Daoy (cell line): ENCODE measurements at places on chromosomes 7 and 10. TPM values are rescaled to one million over a fixed set of nuclear protein-coding genes. Genes with fewer than 3 reads are reported as not detected.
A peak's percentile ranks its signal among the peaks of the same experiment; 100 is the strongest.

BTBD16 gene
- total RNA-seq: not detected in 2 replicates

GRCh38 chr7:5665094-5666025, 116.1 kb downstream of the RNF216 start:
- DNase-seq: peak; percentile 81

GRCh38 chr7:104005197-104005596, 15.7 kb upstream of the RELN start:
- peak; percentile 95 for DNase-seq

TRIL gene
- 0.11 and 0.15 TPM in 2 replicates for total RNA-seq

ACBD7 gene
- total RNA-seq: 8.5 and 10.2 TPM in 2 replicates

- DNase-seq: peak; percentile 10
Observed at GRCh38 chr7:31695859-31696614, 9.0 kb downstream of the PPP1R17 start.

DNA sequence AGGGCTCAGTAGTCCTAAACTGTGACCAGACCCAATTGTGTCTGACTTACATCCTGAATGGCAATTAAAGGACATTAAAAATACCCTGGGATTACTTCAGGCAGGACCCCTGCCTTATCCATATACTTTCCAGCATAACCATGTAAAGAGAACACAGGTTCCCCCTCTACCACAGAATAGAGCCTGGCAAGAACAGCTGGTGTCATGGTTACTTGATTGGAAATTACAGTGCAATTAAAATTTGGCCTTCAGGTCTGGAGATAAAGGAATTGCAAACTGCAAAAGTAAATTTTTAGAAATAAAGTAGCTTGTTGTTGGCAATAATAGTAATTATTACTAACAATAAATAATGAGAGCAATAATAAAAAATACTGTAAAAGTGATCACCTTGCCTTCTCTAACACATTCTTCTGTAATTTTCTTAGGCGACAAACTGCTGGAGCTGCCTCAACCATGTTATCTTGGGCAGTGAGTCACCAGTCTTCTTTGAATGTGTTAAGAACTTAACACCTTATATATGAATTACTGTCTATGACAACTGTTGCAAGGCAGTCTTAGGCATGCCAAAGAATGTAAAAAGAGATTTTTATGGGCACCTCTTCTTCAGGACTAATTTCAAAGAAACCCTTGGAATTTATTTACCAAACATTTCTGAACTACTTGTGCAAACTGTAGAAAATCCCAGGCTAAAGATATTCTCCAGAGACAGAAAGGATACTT, 53.7 kb downstream of the HIBADH start:
- DNase-seq: peak; percentile 47

STEAP1B gene
- 20.2 and 31.4 TPM in 2 replicates for total RNA-seq

OR6V1 gene
- not detected in 2 replicates for total RNA-seq

GRCh38 chr7:7805511-7806153, 87.2 kb upstream of the RPA3 start:
- DNase-seq: no peak

DNA sequence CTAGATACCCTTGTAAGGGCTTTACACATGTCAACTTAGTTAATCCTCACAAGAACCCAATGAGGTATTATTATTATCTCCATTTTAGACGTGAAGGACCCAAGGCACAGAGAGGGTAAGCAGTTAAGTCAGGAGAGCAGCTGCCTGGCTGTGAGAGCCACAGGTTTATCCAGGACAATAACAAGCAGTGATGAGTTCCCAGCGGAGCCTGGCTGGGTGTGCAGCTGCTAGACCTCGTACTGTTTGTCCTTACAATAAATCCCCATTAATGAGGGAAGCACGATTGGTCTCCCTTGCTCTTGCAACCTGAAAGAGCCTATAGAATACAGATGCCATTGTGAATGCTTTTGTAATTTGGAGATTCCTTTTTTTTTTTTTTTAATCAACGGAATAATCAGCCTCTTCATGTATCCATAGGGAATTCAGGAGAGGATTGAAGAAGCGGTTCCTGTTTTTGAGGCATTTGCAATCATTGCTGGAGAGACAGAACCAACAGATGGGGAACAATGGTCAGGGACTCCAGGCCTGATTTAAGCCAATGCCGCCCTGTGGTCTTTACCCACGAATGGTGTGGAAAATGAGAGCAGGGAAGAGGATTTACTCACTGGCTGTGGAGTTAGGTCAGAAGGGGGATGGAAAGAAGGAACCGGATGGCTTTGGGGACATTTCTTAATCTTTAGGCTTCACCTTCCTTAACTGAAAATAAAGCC, 12.3 kb upstream of the ASB4 start:
- DNase-seq: no peak

DNA sequence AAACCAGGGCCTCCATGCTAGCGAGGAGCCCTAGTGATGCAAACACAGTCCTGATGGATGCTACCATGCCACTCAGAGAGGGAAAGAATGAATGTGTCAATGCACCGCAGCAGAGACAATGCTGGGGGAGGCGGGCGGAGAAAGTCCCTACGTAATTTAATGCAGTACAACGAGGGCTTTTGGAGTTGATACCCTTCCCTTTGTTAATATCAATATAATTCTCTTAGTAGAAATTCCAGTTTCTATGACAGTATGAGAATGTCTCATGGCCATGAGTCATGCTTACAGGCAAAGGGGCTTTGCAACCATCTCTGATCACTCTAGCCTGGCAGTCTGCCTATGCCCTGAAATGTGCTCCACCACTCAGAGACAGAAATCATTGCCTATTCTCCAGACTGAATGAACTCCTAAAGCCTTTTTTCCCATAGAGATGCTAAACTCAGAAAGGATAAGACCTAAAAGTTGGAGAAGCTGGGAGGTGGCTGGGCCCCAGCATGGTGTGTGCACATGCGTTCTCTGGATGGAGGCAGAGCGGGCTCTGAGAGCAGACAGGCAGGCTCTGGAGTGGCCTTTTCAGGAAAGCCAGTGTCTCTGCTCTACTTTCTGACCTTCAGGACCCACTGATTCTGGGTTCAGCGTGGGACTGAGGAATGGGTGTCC, 20.3 kb upstream of the GIMAP2 start:
- DNase-seq: no peak

GRCh38 chr10:112793202-112793921, 156.7 kb upstream of the TCF7L2 start:
- peak; percentile 6 for DNase-seq

- no peak for DNase-seq
Observed at GRCh38 chr7:18740579-18740988, 245.0 kb downstream of the HDAC9 start.

DNA sequence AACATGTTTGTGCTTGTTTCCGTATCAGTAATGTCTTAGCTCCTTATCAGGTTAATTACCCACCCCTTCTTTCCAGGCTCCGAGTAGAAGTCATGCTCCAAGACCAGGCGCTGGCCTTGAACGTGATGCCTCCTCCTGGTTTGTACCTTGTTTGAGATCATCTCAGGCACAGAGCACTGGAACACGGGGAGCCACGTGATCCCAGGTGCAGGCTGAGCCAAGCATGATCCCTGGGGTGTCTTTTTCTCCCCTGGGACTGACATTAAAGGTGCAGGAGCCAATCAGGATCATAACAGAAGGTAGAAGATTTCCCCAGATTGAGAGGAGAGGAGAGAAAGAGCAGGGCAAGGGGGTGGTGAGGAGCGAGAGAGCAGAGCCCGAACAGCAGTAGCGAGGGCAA, 626.1 kb upstream of the GALNT17 start:
- DNase-seq: no peak

PRLHR gene
- total RNA-seq: not detected in 2 replicates

- DNase-seq: no peak
Observed at GRCh38 chr7:130393101-130393561, 12.8 kb downstream of the CPA1 start.

DNA sequence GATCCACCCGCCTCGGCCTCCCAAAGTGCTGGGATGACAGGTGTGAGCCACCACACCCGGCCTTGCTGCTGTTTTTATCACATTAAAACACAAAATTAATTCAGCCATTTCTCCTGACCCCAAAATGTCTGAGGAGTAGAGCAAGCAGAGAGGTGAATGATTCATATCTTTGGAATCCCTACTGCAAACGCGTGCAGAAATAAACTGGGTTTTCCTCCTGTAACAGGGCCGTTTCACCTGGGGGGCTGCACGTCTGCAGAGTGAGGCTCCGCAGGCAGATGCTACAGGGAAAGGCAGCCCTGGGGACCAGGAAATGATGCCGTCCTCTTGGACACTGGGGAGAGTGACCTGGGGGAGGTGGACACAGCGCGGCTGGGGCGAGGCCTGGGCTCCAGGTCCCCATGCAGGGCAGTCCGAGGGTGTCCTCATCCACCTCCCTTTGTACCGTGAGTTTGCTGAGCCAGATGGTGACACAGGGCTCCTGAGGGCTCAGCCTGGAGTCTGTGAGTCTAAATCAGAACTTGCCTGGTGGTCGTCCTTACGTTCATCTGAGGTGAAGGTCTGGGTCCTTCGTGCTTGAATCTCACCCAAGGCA, 41.9 kb downstream of the PDGFA start:
- no peak for DNase-seq

DNA sequence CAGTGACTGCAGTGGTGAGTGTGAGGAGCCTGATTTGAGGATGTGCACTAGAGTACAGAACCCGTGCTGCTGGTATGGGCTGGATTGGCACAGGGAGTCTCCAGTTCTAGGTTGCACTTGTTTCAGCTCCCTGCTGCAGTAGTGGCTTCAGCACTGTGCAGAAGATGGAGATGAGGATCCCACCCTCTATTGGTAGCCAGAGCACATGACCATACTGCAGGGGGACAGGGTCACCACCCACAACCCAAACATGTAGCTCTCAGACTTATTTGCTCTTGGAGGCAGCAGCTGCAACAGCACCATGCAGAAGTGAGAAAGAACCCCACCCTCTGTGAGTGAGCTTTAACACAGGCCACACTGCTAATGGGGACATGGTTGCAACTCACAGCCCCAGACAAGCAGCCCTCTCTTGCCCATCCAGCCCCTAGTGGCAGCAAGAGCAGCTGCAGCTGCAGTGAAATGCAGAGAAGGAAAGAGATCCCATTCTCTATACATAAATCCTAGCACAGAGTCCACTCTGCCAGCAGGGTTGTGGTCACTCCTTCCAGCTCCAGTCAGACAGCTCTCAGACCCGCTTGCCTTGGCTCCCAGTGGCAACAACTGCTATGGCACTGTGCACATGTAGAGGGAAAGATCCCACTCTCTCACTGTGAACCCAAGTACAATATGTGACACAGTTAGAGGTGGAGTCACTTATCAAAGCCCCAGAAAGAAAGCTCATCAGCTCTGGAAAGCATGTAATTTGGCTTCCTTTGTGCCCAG, 51.4 kb upstream of the SCIN start:
- no peak for DNase-seq

C7orf33 gene
- total RNA-seq: not detected in 2 replicates

DNA sequence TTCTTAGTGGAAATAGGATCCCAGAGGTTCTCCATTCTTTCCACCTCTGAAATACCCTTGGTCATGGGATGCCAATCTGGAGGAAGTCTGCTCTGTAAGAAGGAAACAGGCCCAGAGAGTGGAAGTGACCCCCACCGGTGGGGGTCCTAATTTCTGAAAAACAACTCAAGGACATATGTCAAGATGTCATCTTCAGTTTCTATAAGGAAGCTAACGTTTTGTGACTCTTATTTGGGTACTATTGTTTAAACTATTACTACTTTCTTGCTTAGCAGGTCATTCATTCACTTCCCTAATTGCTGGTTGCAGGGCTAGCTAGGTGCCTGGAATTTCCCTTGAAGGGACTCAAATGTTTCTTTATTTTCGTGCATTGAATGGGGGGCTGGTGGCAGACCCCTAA, 1.9 kb upstream of the ZNF775 start:
- DNase-seq: no peak

DNA sequence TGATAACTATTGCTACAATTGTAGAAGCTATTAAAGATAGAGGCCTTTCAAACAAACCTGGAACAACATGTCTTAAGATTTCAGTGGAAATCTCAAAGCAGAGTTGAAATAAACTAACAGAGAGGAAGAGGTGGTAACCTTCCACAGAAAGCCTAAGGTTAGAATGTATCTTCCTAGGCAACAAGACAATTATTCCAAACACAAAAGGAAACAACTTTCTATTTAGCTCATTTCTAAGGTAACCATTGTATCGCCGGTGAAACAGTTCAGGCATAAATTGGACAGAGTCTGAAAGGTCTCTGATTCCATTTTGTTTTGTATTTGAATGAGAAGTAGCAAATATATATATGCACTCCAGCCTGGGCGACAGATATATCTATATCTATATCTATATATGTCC, 30.7 kb upstream of the HYCC1 start:
- DNase-seq: no peak

DNA sequence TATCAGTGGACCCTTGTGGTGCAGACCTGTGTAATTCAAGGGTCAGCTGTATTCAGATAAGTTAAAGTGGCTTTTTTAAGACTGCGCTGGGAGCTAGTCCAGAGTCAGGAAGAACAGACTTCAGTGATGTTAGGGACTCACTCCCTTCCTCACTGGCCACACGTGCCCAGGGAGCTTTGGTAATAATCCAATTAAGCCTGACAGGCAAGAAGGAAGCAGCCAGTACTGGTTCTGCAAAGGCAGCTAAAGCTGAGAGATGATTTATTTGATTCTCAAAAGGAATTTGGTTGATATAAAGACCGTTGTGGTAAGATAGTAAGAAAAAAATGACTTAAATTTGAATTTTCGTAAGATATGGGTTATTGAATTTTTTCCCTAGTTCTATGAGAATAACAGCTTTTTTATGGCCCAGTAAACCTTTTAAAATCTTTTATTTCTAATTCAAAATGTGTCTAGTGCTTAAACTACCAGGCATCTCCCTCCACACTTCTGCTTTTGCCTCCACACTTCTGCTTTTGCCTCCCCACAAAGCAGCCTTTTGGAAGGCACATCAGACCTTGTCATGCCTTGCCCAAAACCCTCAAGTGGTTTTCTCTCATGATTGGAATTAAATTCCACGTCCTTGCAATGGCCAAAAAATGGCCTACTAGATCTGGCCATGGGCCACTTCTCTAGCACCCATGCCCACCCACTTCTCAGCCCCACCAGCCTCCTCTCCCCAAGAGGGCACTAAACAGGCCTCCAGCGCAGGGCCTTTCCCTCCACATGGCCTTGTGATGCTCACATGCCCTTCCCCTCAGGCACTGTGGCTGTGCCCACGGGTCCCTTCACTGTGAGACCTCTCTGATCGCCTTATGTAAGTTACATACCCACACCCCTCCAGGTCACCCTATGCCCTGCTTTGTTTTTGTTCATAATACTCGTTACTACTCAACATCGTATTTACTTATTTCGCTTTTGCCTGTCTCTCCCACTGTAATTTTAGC, 92.5 kb downstream of the POU6F2 start:
- no peak for DNase-seq

DNA sequence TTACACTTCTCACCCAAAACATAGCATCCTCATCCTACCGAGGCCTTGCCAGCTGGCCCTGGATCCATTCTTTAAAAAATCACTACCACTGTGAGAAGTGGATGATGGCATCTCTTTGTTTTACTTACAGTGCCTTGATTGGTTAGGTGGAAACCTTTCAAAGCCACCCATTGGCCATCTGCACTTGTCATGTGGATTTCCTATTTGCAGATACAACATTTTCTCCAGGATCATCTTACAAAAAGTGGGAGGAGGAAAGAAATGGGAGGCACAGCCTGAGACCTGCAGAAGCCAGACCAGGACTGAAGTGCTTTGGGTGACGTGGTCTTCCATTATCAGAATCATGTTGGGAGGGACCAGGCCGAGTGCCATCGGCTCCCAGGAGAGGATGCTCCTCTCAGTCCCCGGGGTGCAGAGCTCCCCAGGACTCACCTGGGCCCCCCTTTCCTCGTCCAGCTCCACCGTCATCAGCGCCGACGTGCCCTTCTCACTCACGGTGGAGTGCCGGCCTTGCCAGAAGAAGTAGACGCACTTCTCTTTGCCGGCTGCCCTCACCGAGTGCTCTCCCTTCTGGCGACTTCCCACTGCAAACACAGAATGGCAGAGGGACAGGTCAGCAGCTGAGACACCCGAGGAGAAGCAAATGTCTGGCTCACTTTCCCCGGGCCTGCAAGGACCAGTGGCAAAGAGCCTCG, 161.2 kb downstream of the SVIL start:
- DNase-seq: no peak

ACSM6 gene
- not detected in 2 replicates for total RNA-seq
